Left ventricle myocardium inferior (tissue), 1 donor: ENCODE measurements at places on chromosomes 16 and 17. TPM values are rescaled to one million over a fixed set of nuclear protein-coding genes. Genes with fewer than 3 reads are reported as not detected.

ERCC4 gene
- total RNA-seq = 8.2 TPM

DNA sequence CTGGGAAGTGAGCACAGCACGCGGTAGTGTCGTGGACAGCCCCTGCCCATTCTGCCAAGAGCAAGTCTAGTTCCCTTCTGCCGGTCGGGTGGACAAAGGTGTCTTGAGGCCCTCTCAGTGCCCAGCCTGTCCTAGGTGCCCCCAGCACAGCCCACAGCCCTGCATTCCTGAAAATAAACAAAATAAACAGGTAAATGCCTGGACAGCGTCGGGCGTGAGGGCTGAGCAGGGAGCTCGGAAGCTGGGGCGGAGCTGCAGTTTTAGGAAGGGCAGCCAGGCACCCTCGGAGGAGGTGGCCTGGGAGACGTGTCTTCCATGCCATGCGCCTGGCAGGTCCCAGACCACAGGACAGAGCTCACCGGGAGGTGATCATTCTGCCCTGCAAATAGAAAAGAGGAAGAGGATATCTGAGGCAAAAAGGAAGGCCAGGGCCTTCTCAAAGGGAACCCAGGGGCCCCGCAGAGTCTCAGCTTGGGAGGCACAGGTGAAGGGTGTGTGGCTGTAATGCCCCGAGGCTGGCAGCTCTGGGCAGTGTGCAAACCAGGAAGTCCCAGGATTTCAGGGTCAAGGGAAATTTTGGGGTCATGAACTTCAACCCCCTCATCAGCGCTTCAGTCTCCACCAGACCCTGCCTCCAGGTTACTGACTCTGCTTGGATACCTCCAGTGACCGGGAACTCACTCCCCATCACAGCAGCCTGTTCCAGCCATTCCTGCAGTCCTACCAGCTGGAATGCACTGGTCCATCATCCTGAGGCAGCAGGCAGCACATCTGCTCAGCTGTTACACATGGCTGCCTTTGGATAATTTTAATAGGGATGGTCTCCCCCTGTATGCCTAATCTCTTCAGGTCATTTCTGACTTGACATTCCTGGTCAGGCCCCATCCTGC, 1.7 kb downstream of the ZNF469 start:
- no peak for DNase-seq

- DNase-seq = no peak
Observed at GRCh38 chr16:88466175-88466862, 13.2 kb downstream of the ZFPM1 start.

- no peak for DNase-seq
Observed at GRCh38 chr16:57603115-57604024, 25.1 kb upstream of the ADGRG1 start.

DNA sequence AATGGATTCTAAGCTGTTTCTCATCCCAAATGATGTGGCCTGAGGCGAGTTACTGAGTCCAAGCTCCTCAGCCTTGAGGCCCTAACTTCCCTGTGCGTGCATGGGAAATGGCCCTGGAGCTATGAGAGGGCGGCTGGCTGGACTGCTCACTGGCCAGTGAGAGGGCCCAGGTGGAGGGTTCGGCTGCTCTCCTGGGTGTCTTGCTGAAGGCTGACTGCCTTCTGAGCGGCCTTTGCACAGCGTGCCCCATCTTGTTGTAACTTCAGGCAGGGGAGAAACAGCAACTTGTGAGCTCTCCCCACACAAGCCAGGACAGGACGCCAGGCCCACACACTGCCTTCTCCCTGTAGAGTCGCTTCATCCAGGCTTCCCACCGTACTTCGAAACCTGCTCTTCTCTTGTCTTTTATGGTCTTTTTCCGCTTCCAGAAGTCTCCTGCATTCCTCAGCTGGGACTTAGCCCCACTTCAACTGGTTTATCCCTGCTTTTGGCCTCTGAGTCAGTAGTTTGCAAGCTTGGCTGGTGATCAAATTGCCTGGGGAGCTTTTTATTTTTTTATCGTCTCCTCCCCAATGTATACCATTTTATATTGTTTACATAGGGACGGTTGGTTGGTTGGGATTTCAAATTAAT, 13.3 kb downstream of the CDH3 start:
- no peak for DNase-seq

- peak; percentile 23 for DNase-seq
Observed at GRCh38 chr17:58330997-58331814, 2.6 kb upstream of the TSPOAP1 start.

- no peak for DNase-seq
Observed at GRCh38 chr17:69503711-69504110, 89.2 kb downstream of the MAP2K6 start.

CACNG5 gene
- not detected for total RNA-seq

DNA sequence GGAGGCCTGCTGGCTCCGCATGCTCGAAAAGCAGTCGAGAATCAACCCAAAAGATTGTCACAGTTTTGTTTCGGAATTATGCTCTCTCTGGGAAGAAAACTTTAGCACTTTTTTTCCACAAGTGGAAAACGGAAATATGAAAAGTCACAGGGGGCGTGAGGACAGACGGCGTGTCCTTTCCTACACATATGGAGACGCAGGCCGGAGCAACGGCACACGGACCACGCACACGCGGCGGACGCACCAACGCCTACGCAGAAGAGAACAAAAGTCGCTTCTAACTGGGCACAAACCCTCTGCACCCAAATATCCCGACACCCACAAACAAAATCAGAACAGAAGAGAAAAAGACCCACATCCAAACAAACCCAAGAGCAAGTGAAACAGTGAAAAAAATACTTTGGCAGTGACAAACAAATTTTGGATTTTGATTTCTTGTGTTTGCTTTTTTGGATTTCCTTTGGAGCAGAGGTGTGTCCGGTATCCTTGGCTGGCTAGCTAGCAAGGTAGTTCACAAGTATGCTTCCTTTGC, 9.3 kb upstream of the PABPN1L start:
- no peak for DNase-seq

DNA sequence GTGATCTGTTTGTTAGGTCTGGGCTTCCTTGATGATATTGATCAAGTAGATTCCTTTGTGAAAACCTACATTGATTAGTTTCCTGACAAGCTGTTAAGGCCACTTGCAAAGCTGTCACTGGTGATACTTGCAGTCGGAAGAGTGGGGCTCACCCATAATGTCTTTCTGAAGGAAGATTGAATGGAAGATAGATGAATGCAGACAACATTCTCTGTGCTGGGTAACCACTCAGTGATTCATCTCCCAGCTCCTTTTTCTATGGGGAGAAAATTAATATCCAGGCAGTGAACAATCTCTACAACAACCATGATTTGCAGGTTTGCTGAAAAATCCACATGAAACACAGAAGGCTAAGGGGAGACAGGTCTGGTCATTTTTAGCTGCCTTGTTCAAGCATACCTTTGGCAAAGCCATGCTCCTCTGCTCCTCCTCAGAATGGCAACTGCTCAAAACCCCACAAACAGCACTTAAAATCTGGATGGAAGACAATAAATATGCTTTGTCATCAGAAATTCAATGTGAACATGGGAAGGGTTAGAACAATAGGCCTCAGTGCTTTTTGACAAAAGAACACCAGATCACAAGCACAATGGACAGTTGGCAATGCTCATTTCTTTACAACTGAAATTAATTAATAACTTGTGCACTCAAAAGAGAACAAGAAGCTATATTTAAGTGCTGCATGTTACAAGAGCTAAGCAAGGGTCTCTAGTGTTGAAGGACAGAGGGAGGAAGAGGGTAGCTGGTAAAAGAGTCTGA, 495.4 kb downstream of the TOX3 start:
- no peak for DNase-seq

DNA sequence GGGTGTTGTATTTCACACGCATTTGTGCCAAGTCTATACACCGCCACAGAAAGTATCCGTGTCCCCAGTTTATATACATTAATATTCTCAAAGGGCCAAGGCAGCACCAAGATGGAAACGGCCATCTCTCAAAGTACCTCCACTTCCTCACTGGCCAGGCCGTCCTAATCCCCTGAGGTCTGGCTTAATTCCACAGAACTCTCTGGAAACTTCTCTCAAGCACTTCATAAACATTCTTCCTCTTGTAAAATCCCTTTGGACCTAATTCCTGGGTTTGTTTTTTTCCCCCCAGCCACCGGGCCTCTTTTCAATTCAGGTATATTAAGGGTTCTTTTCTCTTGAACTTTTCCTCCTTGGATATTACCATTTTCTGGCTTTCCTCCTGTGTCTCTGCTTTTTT, 5.1 kb upstream of the ERN1 start:
- DNase-seq = no peak

- DNase-seq = no peak
Observed at GRCh38 chr17:75553295-75554110, 28.0 kb downstream of the LLGL2 start.

DNA sequence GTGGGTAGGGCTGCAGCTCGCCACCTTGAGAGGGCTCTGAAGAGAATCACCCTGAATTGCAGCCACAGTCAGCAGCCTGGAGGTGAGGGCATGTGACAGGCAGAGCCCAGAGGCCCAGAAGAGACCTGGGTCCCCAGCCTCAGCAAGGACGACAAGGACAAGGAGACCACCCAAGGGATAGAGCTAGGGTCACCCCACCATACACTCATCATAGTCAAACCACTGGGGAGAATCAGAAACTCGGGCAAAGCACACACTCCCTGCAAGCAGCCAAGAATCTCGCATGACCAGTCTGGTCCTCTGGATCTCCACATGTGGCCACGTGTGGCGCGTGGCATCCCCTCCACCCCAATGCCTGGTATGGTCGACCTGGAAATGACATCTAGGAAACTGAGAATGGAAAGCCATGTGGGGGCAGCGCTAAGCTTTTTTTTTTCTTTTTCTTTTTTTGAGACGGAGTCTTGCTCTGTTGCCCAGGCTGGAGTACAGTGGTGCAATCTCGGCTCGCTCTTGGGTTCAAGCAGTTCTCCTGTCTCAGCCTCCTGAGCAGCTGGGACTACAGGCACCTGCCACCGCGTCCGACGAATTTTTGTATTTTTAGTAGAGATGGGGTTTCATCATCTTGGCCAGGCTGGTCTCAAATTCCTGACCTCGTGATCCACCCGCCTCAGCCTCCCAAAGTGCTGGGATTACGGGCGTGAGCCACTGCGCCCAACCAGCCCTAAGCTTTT, 4.6 kb upstream of the SPHK1 start:
- DNase-seq = no peak

DNA sequence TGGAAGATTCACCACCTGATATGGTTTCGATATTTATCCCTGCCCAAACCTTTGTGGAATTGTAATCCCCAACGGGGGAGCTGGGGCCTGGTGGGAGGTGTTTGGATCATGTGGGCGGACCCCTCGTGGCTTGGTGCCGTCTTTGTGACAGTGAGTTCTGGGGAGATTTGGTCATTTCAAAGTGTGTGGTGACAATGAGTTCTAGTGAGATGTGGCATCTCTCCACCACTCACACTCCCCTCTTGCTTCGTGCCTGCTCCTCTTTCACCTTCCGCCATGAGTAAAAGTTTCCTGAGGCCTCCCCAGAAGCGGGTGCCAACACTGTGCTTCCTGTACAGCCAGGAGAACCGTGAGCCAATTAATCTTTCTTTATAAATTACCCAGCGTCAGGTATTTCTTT, 9.7 kb downstream of the CCDC57 start:
- DNase-seq = no peak

GRCh38 chr17:47797797-47798196, 23.8 kb downstream of the OSBPL7 start:
- no peak for DNase-seq

DNA sequence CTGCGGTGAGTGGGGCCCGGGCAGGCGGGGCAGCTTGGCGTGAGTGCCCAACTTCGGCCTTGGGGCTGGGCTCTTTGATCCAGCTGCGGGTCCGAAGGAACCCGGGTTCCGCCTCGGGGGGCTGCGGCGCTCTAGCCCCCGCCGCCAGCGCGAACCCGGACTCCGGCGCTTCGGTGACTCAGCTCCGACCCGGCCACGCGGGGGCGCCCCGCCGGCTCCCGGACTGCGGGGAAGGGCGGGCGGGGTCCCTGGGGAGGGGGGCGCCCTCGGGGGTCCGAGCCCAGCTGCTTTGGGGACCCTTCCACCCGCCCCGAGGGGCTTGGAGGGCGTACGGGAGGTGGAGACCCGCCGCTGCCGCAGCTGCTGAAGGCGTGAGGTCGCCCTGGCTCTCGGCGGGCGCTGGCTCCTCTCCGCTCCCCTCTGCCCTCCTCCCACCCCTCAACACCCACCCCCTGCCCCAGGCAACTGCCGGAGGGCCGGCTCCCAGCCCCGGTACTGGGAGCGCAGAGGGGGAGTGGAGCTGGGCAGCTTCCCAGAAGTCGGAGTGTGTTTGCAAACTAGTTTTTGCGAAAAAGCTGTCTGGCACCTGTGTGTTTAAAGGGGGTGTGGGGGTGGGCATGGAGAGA, 516 bp downstream of the CPNE2 start:
- peak; percentile 47 for DNase-seq

ITGAX gene
- 1.4 TPM for total RNA-seq

DNA sequence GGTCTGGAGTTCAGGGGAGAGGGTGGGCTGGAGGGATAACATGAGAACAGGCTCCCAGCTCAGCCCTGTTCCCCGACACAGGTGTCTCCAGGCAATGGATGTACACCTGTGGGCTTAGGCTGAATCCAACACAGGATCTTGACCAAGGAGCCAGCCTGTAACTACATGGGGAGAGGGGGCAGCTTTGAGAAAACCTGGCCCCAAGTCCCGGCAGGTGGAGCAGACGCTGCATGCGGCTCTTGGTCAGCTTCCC, 73.3 kb upstream of the TOB1 start:
- no peak for DNase-seq

SOX8 gene
- 0.96 TPM for total RNA-seq
